CD4-positive, alpha-beta T cell treated with Interleukin-12 subunit alpha and Interleukin-12 subunit beta, for 1 hour (primary cell): ENCODE measurements at places on chromosomes 4 and X.

- no peak for DNase-seq
Observed at GRCh38 chr4:39664828-39665731, 26.4 kb upstream of the SMIM14 start.

DNA sequence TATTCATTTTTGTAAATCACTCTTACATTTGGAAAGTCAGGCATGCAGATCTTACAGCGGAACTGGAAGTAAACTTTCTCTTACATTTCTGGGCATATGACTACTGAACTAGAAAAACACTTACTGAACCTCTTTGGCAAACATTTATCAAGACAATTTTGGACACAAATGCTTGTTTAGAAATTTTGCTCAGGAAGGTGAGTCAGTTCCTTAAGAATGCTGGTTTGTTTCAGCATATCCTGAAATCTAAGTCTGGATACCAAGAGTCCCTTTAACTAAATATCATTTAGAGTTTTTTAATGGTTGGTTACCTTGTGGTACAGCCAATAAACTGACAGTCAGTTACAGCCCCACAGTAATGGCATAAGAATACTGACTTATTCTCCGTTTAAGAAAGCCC, 15.0 kb downstream of the SHISA3 start:
- DNase-seq = no peak

GRCh38 chr4:55395218-55395528, 584 bp upstream of the TMEM165 start:
- DNase-seq = no peak

DNA sequence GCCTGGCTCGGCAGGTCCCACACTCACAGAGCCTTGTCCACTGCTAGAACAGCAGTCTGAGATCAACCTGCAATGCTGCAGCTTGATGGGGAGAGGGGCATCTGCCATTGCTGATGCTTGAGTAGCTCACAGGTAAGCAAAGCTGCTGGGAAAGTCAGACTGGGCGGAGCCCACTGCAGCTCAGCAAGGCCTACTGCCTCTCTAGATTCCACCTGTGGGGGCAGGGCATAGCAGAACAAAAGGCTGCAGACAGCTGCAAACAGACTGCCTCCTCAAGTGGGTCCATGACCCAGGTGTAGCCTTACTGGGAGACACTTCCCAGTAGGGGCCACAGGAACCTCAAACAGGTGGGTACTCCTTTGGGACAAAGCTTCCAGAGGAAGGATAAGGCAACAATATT, 110.6 kb upstream of the ADAMTS3 start:
- DNase-seq = no peak
